ENCODE measurements at places on chromosomes 11 and 22.

GRCh38 chr22:39528080-39528661 is 4.4 kb downstream of the RPS19BP1 start:
- DNase-seq = no peak

GRCh38 chr11:134657631-134658030 is 245.6 kb upstream of the B3GAT1 start:
- no peak for DNase-seq

- DNase-seq = no peak
Observed at GRCh38 chr11:75339685-75340409, 11.6 kb downstream of the ARRB1 start.

- no peak for DNase-seq
Observed at GRCh38 chr11:3108183-3108721, 51.0 kb upstream of the CARS1 start.

DNA sequence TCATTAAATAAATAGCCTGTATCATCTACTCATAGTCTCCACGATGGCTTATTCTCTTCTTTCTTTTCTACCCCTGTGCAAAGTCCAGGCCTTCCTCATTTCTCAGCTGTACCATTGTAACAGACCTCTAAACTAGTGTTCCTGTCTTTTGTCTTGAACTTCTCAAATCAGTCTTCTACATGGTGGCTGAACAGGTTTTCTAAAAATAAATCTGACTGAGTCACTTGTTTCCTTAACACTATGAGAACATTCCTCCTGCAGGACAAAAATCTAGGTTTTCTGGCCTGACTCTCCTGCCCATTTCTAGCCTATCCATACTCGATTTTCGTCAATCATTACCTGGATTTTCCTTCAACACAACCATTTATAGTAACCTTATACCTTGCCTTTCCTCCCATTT is 1080.8 kb upstream of the TENM4 start:
- DNase-seq = no peak

DNA sequence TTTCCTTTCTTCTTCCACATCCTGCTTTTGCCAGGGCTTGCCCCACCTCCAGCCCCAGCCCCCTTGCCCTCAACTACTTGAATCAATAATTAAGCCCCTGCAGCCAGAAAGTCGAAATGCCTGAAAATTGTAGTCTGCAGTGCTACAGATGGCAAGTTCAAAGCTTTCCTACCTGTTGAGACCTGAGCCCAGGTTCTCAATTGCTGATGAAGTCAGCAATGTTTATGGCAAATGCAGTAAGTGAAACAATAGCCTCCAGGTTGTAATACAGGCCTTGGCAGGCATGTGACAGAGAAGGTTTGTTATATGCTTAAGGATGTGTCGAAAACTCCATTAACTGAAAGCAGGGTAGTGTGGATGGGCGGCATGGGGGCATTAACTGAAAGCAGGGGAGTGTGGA is 181.1 kb upstream of the SESN3 start:
- no peak for DNase-seq
